NCI-H524 treated with DMSO at 0.1 percent for 48 hours (cell line): ENCODE measurements at places on chromosomes 7 and 10.

DNA sequence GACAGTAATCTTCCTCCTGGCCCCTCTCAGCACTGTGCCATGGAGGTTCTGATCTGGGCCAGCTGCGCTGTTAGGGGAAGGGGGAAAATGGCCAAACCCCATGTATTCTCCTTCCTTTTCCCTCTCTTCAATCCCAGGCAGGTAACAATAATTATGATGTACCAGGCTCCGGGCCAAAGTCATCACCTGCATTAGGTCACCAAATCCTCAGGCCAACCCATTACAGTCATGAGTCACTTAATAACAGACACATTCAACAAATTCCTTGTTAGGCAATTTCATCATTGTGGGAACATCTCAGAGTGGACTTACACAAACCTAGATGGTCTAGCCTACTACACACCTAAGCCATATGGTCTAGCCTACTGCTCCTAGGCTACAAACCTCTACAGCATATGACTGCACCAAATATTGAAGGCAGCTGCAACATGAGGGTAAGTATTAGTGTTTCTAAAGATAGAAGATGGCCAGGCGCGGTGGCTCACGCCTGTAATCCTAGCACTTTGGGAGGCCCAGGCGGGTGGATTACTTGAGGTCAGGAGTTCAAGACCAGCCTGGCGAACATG is 2.2 kb upstream of the HSPB1 start:
- no peak for DNase-seq

- DNase-seq, result no peak
Measured at GRCh38 chr10:54745436-54745835, 55.6 kb downstream of the PCDH15 start.

- no peak for DNase-seq
Measured at GRCh38 chr7:47078241-47078640, 503.7 kb downstream of the TNS3 start.

DNA sequence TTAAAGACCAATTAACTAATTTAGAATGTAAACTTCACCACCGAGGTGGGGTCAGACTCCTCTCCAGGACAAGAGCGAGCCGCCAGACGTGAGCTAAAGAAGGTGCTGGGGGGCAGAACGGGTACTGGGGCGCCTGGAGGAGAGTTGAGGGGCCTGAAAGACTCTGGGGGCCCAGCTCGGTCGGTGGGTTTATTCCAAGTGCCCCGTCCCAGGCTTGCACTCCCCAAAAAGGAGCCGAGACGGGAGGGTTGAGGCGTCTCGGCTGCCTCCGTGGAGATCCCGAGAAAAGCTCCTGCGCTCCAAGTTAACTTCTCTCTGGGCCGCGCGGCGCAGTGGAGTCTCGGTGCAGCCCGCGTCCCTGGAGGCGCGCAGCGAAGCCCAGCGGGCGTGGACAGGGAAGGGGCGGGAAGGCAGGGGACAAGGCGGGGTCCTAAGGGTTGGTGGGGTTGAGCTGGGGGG is 553.3 kb downstream of the TFEC start:
- DNase-seq, result no peak
